ENCODE measurements at places on chromosomes 12 and 14. TPM values are rescaled to one million over a fixed set of nuclear protein-coding genes. Genes with fewer than 3 reads are reported as not detected.

Gene ANO4
- total RNA-seq = 1.3 TPM

Gene NPFF
- not detected for total RNA-seq

Gene DCTN2
- total RNA-seq = 154 TPM

Gene POLE2
- total RNA-seq = 14.0 TPM

Gene MANSC4
- not detected for total RNA-seq

Data from airway epithelial cell (primary cell).